ENCODE measurements at places on chromosomes 13 and 19. TPM values are rescaled to one million over a fixed set of nuclear protein-coding genes. Genes with fewer than 3 reads are reported as not detected.

The PRR12 gene
- 15.8 TPM for total RNA-seq

The RTBDN gene
- 8.6 TPM for total RNA-seq

The CYP2S1 gene
- 1.5 TPM for total RNA-seq

The MEDAG gene
- total RNA-seq = 10.8 TPM

The SMIM44 gene
- 6.5 TPM for total RNA-seq

The DCT gene
- 318 TPM for total RNA-seq

The ZNF610 gene
- total RNA-seq = 17.1 TPM

Measured in camera-type eye (tissue), 1 donor.